Amniotic stem cell (primary cell): ENCODE measurements at places on chromosomes 13 and 19.

GRCh38 chr13:53631511-53631910 lies 602.9 kb downstream of the OLFM4 start:
- no peak for DNase-seq

DNA sequence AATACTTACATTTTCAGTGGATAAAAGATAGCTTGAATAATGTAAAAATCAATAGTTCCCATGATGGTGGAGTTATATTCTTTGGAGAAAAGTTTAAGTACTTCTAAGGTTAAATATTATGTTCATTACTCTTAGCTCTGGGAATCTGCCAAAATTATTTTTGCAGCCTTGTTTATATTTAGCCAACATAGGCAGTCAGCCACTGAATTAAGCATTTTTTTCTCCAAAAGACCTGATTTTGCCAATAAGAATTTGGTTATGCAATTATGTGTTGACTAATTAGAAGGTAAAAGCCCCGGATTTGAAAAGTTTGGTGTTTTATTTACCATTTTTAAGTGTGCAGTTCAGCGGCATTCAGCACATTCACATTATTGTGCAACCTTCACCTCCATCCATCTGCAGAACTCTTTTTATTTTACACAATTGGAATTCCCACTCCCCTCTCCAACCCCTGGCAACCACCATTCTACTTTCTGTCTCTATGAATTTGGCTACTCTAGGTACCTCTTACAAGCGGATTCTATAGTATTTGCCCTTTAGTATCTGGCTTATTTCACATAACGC lies 90.1 kb upstream of the C1QTNF9B start:
- DNase-seq: no peak

DNA sequence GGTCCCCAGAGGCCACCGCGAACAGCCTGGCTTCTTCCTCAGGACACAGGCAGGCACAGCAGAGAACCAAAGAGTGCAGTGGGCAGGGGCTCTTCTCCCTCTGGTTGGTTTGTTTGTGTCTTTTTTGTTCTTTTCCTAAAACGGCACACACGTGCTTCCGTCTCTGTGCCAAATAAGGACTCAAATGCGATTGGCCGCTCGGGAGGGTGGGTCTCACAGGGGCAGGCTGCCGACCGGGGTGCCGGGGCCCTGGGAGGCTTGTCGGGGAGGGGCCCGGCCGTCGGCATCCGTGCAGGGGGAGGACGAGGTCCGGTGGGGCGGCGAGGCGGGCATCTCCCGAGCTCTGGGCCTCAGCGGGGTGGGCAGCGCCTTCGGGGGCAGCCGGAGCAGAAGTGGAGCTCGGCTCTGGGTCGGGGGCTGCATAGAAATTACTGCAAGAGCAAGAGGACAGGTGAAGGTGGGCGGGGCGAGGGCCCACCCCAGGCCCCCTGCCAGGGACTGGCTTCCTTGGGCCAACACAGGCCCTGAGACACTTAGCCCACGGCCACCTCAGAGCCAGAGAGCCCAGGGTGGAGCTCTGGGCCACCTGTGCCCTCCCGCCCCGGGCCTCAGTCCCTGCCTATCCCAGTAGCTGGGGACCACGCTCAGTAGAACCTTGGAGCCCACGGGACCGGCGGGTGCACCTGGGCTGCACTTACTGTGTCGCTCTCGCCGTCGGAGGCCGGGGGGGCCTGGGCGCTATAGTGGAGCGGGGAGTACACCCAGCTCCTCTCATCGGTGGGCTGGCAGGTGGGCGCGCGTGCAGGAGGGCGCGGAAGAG lies 6.4 kb upstream of the CACTIN start:
- DNase-seq: no peak

DNA sequence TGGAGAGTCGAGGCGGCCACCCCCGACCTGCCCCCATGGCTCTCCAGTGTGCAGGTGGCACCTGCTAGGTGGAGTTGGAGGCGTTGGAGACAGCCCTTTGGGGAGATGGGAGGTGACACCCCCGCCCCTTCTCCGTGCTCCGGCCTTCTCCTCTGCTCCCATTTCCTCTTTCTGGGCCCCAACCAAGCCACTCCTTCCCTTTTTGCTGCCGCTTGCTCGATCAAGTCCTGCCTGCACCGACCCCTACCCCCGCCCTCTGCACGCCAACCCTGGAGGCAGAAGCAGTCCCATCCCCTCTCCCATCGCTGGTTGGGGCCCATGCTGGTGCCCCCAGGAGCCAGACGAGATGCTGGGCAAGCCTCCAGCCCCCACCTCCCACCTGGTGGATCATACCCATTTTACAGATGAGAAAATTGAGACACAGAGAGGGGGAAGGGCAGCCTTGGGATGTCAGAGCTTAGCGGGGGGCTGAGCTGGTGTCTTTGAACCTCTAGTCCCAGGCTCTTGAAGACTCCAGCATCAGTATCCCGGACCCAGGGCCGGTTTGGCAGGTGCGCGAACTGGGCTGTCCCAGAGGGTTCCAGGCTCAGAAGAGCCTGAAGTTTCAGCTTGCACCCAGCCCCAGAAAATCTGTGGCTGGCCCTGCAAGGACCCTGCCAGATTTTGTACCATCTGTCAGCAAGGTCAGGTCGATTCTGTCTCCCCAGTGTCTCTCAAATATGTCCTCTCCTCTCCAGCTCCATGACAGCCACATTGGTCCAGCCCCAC lies 10.3 kb downstream of the GNA15 start:
- no peak for DNase-seq

DNA sequence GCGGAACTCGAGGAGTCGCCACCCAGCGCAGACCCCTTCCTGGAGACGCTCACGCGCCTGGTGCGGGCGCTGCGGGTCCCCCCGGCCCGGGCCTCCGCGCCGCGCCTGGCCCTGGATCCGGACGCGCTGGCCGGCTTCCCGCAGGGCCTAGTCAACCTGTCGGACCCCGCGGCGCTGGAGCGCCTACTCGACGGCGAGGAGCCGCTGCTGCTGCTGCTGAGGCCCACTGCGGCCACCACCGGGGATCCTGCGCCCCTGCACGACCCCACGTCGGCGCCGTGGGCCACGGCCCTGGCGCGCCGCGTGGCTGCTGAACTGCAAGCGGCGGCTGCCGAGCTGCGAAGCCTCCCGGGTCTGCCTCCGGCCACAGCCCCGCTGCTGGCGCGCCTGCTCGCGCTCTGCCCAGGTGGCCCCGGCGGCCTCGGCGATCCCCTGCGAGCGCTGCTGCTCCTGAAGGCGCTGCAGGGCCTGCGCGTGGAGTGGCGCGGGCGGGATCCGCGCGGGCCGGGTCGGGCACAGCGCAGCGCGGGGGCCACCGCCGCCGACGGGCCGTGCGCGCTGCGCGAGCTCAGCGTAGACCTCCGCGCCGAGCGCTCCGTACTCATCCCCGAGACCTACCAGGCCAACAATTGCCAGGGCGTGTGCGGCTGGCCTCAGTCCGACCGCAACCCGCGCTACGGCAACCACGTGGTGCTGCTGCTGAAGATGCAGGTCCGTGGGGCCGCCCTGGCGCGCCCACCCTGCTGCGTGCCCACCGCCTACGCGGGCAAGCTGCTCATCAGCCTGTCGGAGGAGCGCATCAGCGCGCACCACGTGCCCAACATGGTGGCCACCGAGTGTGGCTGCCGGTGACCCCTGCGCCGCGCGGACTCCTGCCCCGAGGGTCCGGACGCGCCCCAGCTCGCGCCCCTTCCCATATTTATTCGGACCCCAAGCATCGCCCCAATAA lies 2.3 kb downstream of the AMH start:
- no peak for DNase-seq

DNA sequence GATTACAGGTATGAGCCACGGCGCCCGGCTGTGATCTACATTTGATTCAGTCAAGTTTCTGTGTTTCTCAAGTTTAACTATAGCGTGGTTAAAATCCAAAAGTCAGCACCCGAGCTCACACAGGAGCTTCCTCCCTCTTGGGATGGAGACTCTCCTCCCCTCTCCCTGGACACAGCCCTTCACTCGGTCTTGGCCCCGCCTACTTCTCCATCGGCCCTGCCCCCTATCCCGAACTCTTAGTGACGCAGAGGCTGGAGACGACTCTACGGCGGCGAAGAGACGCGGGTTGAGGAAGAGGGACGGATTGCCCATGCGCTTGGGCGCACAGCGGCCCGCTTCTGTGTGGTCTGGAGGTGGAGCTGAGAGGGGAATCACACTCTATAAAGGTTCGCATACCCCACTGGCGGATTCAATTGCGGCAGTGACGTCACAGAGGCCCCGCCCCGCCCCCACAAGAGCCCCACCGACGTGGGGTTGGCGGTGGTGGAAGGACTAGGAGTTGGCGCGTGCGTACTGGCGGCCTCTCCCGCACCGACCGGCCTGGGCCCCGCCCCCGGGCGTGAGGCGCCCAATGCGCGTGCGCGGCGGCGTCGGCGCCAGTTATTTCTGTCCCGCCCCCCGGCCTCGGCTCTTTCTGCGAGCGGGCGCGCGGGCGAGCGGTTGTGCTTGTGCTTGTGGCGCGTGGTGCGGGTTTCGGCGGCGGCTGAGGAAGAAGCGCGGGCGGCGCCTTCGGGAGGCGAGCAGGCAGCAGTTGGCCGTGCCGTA lies at the start of gene TRIM28:
TSS of gene TRIM28 (plus strand) at position 239 of the 765 bp plus-strand sequence. CDS start 694 bp downstream, outside the sequence.
- no peak for DNase-seq

- no peak for DNase-seq
Measured at GRCh38 chr19:6577476-6578125, 13.3 kb downstream of the CD70 start.

DNA sequence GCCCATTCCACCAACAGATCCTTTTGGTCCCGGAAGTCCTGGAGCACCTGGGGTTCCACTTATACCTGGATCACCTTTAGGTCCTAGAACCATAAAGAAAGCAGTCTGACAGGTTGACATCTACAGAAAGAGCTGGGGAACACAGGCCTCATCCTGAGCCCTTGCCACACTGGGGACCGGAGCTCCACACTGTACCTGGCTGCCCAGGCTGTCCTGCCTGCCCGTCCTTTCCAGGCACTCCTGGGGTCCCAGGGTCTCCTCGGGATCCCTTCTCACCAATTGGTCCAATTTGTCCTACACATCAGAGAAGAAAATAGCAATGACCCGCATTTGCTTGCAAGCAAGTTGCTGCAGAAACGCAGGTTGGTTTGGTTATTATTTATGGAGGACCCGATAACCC lies 130.5 kb downstream of the COL4A1 start:
- DNase-seq: no peak

- DNase-seq: peak; percentile 80
Measured at GRCh38 chr13:24220086-24220703, 59.7 kb downstream of the SPATA13 start.

DNA sequence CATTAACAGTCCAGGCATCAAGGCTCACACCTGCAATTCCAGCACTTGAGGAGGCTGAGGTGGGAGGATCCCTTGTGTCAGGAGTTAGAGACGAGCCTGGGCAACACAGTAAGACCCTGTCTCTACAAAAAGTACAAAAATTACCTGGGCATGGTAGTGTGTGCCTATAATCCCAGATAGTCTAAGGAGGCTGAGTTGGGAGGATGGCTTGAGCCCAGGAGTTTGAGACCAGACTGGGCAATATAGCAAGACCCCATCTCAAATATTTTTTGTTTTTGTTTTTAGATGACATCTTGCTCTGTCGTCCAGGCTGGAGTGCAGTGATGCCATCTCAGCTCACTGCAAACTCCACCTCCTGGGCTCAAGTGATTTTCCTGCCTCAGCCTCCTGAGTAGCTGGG lies 40.1 kb upstream of the ONECUT3 start:
- DNase-seq: no peak

- DNase-seq: no peak
Measured at GRCh38 chr13:46079770-46080169, 25.1 kb downstream of the CPB2 start.

GRCh38 chr13:114261328-114261965 lies 20.0 kb upstream of the UPF3A start:
- DNase-seq: no peak

- no peak for DNase-seq
Measured at GRCh38 chr13:111325146-111325890, 4.9 kb downstream of the TEX29 start.

DNA sequence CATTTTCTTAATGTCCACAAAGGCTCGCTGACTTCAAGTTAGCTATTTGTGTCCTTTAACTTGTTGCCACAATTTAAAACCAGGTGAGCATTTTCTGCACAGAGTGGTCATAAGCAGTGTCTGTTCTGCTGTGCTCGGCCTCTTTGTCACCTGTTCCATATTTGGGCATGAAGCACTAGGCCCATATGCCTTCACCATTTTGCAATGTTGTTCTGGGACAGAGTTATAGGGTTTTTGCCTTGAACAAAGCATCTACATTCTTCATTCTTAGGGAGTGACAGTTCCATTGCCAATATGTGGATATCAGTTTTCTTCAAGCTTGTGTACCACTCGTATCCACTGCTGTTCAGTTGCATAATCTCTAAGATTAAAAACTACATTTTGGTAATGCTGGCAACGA lies 56.1 kb downstream of the LRCH1 start:
- no peak for DNase-seq

DNA sequence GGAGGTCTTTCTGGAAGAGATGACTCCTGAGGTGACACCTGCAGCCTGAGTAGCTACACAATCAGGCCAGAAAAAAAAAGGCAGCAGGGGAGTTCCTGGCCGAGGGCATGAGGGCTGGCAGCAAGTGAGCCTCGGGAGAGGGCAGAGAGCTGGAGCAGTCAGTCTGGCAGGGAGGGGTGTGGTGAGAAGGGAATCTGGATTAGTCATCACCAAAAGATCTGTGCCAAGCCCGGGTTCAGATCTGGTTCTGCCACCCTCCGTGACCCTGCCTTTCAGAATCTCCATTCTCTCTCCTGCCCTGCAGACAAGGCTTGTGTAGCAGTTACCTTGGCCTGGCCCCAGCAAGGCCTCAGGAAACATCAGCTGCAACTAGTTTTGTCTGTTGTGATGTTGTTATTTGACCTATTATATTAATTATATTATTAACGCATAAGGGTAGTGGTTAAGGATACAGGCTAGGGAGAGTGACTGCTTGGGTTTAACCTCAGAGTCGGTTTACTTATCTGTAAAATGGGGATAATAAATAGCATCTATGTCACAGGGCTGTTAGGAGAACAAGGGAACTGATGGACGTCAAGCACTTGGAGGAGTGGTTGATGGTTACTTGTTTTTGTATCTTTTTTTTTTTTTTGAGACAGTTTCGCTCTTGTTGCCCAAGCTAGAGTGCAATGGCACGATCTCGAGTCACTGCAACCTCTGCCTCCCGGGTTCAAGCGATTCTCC lies 2.7 kb upstream of the CAPNS1 start:
- DNase-seq: no peak

- DNase-seq: peak; percentile 6
Measured at GRCh38 chr13:31172535-31172934, 10.8 kb upstream of the HSPH1 start.
